ENCODE measurements at places on chromosomes 2 and 18. TPM values are rescaled to one million over a fixed set of nuclear protein-coding genes. Genes with fewer than 3 reads are reported as not detected.

GRCh38 chr2:1674766-1675397 lies 69.4 kb downstream of the PXDN start:
- no peak for DNase-seq

Gene GAREM2
- total RNA-seq: 4.1 TPM

Gene C2orf66
- 0.21 TPM for total RNA-seq

- DNase-seq: no peak
Measured at GRCh38 chr2:1708476-1709334, 35.6 kb downstream of the PXDN start.

Gene CD302
- 0.20 TPM for total RNA-seq

DNA sequence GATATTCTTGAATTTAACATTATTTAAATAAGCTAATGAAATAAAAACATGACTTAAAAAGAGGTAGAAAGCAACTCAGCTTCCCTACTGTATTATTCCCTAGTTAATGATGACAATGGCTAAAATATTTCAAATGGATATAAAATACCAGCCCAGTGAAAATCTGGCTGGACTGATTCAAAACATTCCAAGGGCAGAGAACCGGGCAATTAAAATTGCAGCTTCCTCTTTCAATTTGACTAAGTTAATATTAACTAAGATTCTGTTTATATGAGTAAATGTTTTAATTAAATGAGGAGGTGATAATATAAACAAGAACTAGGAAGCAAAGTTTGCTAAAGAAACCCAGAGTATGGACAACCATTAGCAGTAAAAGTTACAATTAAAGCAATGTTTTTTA lies 65.6 kb downstream of the RAPH1 start:
- DNase-seq: no peak

DNA sequence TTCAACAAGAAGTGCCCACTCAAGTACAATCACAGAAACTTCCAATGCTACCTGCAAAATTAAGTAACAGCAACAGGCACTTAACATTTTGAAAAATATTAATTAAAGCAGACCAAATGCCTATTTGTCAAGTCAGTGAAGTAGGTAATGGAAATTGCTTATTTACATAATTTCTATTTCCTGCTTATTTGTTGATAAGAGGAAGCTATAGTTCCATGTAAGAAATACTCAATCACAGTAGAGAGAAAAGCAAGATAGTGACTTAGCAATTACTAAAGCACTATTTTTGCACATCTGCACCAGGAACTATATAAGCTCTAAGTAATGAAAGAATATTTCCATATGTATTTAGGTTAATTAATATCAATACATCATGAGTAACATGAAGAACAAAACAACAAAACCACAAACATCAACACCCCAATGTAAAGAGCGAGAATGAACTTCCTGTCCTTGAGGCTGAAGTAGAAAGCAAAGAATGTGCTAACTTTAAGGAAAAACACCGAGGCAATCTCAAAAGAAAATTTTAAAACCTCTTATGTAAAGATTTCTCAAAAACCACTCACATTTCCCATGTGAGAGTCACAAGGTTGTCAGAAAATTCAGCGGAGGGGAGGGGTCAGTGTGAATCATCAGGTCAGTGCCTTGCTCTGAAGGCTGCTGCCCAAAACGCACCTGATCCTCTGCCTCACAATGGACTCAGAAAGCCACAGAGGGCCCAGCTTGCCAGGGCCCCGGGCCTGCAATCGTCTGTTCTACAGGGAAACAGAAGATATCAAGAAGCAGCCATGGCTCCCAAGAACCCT lies 12.5 kb downstream of the NPC1 start:
- peak; percentile 82 for DNase-seq

- no peak for DNase-seq
Measured at GRCh38 chr2:75130171-75130570, 69.1 kb downstream of the TACR1 start.

GRCh38 chr2:175282300-175282699 lies 100.8 kb upstream of the ATP5MC3 start:
- DNase-seq: no peak

- no peak for DNase-seq
Measured at GRCh38 chr2:105754994-105755393, 10.3 kb downstream of the NCK2 start.
